ENCODE measurements at places on chromosomes 2 and 18.

DNA sequence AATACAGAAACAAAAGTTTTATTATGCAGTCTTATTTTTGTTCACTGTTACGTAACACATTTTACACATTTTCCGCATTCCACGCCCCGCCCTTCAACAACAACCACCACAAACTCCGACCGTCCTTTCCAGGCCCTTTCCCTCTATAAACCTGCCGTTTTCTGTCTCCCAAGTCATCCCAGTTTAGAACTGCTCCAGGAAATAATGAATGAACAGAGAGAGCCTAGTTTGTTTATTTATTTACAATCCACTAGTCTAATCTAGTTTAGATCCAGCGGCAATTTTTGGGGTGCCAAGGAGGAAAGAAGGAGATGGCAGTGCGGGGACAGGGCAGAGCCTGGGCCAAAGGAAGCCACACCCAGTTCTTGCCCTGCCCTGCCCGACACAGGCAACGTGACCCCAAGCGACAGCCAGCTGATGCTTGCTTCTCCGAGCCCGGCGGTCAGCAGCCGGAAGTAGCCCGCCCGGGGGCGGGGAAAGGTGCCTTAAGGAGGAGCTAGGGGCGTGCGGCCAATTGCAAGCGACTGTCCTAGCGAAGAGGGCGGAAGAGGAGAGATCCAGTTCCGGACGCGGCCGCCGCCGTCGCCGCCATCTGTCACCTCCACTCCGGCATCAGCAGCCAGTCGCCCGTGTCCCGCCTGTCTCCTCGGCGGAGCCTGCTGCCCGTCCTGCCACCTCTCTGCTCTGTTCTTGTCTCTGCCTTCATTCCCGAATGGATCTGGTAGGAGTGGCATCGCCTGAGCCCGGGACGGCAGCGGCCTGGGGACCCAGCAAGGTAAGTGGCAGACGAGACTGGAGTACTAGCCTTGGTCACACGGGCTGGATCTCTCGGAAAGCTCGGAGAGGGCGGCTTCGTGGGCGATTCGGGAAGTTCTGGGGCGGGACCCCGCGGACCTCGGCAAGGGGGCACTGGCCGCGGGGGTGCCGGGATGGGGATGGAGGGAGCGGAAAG lies at the start of gene RIOK3:
Gene RIOK3, plus strand, starts transcription at position 560 of the 952 bp plus-strand sequence. Its CDS starts 153 bp downstream, at position 713.
- peak; percentile 80 for DNase-seq

GRCh38 chr18:24063121-24063731 lies 48.7 kb downstream of the TTC39C start:
- no peak for DNase-seq

DNA sequence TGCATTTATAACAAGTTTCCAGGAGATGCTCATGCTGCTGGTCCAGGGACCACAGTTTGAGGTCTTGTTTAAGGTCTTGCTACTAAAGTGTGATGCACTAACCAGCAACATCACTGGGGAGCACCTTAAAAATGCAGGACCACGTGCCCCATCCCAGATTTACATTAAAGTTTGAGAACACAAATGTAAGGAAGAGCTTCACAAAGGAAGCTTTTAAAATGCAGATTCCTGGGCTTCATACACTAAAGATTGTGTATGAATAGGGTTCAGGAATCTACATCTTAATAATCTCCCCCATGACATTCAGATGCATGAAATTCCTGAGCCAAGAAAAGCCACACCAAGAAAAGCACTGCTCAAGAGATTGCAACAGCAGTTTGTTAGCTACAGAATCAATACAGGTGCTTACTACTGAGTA lies 235.3 kb upstream of the TANK start:
- no peak for DNase-seq

GRCh38 chr2:233017947-233018346 lies 4.9 kb upstream of the NGEF start:
- no peak for DNase-seq

DNA sequence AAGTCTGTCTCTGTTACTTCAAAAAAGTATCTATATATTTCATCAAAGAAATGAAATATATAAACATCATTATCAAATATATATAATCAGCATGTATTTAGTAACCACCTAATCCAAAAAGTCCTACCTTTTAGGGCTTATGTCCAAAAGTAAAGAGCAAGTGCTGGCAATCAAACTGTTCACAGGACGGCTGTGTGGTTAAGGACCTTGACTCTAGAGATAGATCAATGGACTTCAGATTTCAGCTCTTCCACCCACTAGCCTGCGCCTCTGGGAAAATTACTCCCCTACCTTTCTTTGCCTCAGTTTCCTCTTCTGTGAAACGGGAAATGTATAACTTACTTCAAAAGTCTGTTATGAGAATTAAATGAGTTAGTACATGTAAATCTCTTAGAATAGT lies 29.4 kb downstream of the SATB2 start:
- no peak for DNase-seq

DNA sequence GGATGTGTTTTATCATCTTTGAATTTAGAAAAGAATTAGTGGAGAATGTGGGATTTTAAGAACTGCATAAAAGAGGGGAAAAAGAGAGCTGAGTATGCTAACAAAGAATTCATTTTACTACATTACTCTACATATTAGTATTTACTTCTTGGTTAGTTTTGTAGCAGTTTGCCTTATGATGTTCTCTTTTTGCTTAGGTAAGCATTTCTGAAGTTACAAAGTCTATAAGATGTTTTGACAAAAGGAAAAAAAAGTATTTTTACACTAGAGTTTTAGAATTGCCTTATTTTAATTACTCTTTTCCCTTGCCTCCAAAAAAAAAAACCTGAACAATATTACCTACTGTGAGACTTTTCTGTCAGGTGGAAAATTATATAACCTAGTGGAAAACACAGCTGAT lies 739.5 kb upstream of the SLC39A10 start:
- no peak for DNase-seq

- DNase-seq: no peak
Measured at GRCh38 chr2:120441744-120442471, 96.0 kb downstream of the INHBB start.

GRCh38 chr18:48152549-48152948 lies 222.1 kb upstream of the SMAD2 start:
- no peak for DNase-seq

- no peak for DNase-seq
Measured at GRCh38 chr2:109335631-109336176, 206.7 kb downstream of the SH3RF3 start.

DNA sequence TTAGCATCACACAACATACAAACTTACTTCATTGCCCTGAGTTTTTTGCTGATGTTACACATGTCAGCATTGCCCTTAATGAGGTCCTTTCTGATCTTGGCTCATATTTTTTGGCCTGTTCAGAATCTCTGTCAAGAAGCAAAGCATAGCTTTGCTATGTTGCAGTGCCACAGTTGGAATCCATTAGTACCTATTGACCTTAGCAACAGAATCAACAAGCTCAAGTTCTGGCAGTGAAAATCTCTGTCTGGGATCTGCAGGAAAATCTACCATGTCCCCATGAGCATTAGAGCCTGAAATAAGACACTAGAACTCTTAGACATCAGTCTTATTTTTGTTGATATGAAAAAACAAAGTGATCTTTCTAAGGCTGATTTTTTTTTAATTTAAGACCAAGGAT lies 105.6 kb upstream of the FHL2 start:
- no peak for DNase-seq

DNA sequence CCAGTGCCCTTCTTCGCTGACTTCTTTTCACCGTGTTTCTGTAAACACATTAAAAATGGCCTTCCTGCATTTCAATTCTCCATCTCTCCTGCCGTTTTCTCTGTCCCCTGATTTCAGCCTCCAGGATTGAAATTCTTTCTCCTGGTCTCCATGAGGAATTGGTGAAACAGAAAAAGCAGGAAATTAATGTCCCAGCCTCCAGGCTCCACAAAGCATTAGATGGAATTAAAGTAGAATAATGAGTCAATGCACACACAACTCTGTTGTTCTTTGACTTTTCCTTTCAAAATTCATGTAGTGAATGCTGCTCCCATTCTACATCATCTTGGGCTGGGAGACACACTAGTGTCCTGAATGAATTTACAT lies 209.5 kb downstream of the KLHL29 start:
- no peak for DNase-seq

GRCh38 chr2:214503568-214503967 lies 92.7 kb downstream of the VWC2L start:
- DNase-seq: no peak

GRCh38 chr2:72154386-72154975 lies 6.8 kb upstream of the CYP26B1 start:
- DNase-seq: no peak

- DNase-seq: no peak
Measured at GRCh38 chr18:3037423-3037915, 24.5 kb upstream of the LPIN2 start.

DNA sequence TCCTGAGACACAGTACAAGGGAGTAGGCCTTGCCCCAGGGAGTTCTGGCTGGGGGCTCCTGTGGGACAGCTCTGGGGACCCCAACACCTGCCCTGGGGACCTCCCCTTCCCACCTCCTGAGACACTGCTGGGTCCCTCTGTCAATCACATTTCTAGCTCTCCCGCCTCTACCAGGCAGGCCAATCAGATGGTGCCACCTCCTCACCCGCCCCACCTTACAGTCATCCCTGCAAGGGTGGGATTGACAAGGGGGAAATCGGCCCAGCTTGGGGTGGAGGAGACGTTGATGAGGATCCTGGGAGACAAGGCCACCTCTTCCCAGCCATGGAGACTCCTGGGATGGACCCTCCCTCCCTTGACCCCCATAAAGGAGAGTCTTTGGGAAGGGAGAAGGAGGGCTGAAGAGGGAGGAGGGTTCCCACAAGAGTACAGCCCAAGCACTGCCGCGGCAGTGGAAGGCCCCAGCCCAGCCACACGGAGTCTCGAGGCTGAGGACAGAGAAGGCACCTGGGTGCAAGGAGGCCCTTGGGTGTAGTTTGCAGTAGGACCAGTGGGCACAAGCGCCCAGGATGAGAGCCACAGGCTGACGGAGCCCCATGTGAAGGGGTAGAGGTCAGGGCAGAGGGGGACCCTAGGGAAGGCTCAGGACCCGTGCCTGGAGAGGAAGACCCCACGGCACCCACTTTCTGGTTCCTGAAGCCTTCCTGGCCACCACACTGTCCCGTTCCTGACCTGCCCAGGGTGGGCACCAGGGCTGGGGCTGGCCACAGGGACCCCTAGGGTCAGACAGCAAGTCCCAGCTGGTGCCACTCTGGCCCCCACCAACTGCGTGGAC lies 109.9 kb upstream of the OTOS start:
- DNase-seq: no peak

DNA sequence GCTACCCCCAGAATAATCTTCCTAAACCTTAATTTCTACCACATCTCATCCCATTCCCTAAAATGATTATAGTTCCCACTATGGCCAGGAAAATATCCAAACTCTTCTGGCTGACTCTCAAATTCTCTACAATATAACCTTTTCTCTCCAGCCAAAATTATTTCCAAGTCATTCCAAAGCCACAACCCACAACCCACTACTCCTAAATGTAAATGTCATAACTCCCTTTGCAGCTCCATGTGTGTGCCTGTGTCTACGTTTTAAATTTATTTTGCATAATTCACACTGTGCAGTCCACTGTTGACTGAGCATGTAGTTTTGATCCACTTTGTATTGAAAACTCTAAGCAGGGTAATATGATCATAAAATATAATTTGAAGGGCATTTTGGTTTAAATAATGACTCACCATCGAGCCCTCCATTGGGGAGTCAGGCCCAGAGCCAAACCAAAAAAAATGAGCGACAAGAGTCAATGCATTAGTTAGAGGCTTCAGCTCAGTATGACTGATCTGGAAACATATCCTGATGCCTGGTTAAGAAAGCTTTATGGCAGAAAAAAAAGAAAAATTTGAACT lies 171.0 kb downstream of the AFF3 start:
- DNase-seq: no peak

DNA sequence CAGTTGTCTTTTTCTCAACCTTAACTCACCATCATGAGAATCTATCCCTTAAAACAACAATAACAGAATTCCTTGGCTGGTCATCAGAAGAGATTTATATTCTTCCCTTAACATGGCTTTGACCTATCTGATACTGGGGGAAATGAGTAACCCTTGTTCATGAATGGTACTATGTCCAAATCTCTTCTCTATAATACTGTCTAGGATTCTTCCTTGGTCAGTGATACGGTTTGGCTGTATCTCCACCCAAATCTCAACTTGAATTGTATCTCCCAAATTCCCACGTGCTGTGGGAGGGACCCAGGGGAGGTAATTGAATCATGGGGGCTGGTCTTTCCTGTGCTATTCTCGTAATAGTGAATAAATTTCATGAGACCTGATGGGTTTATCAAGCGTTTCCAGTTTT lies 282.0 kb upstream of the SIX2 start:
- DNase-seq: no peak

DNA sequence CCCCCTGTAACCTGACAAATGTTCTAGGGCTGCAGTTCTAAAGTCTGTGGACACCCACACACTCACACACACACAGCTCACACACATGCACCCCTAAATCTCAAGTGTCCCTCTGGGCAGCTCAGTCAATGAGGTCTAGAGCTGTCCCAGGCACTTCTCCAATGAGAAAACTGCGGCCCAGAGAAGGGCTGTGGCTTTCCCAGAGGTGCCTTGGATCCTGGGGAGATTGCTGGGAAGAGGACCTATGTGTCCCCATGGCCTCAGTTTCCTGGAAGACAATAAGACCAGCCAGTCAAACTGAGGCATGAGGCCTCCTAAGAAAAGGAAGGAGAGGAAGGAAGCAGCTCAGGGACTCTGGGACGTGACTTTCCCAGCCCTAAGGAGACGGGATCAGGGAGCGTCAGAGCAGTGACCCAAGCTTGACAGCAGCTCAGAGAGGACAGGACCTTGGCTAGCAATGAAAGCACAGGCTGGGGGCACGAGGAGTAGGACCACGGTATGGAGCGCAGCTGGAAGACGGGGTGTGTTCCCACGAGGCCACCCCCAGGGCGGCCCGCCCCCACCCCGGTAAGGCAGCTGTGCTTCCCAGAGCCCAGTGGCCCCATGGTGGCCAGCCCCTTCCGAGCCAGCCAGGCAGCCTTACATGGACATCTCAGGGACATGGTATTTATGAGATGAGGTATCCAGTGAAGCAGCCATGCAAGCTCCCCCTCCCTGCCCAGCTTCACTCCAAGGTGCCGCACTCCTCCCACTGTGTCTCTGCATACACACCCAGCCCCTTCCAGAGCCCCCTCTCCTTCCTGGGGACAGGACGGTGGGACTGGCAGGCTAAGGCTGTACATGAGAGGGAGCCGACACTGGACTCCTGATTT lies 46.0 kb downstream of the TNS1 start:
- DNase-seq: no peak

- no peak for DNase-seq
Measured at GRCh38 chr2:149049142-149049541, 10.6 kb downstream of the LYPD6B start.
